NCI-H446 (cell line): ENCODE measurements at places on chromosomes 2 and 18.

DNA sequence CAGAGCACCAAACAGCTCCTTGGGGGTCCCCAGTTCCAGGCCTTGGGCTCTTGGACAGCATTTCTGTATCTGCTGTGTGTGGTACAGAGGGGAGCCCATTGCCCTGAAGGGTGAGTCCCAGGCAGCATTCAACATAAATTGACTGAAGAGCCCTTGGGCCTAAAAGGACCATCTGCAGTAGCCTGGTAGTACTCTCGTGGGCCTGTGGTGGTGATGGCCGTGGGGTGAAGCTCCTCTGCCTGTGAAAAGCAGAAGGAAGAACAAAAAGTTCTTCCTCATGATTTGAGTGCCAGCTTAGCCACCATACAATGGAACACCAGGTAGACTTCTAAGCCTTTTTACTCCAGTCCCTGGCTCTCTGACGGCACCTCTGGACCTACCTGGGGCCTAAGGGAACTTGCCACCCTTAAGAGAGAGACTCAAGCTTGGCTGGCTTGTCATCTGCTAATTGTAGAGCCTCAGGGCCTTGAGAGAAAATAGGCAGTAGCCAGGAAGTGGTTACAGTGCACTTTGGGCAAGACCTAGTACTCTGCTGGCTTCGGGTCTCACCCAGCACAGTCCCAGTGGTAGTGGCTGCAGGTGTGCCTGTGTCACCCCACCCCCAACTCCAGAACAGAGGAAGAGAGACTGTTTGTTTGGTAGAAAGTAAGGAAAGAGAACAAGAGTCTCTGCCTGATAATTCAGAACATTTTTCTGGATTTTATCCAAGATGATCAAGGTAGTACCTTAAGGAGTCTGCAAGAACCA, 84.6 kb upstream of the CERS6 start:
- no peak for DNase-seq

DNA sequence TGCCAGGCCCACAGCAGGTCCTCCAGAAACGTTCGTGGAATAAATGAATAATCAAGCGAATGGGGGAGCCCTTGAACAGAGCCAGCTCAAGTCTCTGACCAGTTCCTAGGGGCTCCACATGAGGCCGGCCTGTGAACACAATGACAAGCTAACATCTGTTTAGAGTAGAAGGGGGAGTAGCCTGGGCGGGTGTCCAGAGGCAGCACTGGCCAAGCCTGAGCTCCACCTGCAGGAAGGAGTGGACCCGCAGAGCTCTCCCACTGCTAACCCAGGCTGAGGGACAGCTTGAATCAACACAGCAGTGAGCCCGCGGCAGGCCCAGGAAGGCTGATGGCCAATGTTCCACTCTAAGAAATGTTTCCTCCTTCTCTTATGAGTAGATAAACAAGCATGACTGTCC, 234.8 kb upstream of the RAB6C start:
- DNase-seq = no peak

GRCh38 chr18:70368903-70369302, 80.1 kb downstream of the SOCS6 start:
- no peak for DNase-seq

DNA sequence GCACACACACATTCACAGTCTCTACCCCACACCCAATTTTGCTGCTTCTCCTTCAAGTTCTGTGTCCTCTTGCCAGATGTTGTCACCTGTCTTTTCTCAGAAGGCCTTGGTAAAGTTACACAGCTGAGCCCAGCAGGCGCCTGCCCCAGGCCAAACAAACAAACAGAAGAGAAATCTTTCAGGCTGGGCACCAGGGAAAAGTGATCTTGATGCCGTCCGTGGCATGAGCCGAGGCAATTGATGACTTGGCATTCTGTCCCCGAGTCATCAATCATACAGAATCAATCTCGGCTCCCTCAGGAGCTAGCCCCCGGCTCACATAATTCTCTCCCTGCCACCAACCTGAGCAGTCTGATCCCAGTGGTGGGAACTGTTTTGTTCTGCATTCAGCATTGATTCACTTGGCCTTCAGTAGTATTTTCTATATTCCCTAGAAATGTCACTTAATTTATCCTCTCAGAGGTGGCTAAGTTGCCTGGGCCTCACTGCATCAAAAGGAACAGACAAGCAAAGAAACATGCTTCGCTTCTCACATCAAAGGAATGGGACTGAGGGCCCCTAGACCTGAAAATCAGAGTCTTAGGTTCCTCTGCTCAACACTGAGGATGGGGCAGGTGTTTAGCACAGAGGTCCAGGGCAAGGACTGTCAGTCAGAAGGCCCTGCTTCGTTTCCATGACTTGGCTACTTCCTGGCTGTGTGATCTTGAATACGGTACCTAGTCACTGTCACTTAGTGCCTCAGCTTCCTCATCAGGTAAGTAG, 278.8 kb upstream of the CELF4 start:
- no peak for DNase-seq

DNA sequence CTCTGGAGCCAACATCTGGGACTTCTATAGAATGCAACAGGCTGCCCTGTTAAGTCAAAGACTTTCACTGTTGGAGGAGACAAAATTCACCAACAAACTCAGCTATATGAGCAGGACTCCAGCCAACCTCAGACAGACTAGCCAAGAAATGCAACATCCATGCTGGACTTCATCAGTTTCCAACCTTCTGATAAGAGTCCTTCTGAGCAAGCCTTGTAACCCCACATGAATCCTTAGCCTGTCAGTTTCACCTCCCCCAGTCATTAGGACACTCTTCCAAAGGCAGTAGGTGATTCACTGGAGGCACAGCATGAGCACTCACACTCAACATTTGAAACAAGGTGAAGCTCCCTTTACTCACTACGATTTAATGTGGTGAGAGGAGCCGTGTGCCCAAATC, 5.8 kb downstream of the TBC1D8 start:
- no peak for DNase-seq

DNA sequence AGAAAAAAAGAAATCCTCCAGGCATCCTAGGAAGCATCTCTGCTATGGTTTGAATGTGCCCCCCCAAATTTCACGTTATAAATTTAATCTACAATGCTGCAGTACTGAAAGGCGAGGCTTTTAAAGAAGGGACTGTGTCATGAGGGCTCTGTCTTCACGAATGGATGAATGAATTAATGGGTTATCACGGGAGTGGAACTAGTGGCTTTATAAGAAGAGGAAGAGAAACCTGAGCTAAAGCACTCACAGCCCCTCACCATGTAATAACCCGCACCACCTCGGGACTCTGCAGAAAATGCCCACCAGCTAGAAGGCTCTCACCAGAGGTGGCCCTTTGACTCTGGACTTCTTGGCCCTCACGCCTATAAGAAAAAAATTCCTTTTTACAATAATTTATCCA, 27.6 kb downstream of the RNU4ATAC start:
- no peak for DNase-seq

DNA sequence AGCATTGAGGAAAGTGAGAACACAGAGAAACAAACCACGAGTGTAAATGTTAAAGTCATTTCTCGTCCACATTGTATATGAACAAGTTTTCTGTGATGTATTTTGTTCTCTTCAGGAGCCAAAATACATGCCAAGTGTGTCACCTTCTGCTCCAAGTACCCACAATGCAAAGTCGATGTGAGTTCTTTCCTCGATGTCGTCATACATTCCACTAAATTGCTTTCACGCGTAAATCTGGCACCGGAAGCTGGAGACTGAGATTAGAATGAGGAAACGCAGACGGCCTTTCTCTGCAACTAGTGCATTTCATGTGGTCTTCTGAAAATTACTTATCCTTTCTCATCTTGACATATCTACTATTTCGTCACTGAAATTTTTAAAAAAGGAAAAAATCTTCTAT, 118.5 kb upstream of the SALL3 start:
- no peak for DNase-seq

DNA sequence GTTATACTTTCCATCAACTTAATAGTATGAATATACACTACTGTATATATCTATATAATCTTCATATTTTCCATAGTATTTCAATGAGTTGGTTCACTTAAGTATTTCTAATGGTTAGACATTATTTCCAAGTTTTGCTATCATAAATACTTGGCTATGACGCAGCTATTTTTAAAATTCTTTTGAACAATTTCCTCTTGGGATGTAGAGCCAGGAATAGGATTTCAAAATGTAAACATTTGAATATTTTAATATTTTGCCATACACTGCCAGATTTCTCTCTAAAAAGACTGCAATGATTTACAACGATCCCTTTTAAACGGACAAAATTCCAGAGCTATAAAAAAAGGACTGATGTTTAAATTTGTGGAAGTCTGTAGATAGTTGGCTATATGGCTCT, 95.6 kb downstream of the NUP35 start:
- DNase-seq = no peak

DNA sequence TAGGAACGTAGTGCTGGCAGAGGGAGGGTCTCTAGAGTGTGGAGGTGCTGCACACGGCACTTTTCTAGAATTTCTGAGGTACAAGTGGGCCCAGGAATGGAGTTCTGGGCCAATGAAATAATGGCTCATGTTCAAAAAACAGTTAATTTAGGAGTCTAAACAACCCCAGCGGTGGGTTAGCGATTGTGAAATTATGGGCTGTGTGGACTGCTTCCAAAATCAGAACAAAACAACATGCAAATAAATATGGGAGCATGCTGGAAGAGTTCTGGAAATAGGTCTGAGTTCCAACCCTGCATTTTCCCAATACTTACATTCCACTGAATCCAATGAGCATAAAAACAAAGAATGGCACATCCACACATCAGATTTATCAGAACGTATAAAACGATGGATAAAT, 317.6 kb downstream of the AFF3 start:
- DNase-seq = no peak

- DNase-seq = no peak
Measured at GRCh38 chr2:235639428-235639773, 145.6 kb downstream of the AGAP1 start.

DNA sequence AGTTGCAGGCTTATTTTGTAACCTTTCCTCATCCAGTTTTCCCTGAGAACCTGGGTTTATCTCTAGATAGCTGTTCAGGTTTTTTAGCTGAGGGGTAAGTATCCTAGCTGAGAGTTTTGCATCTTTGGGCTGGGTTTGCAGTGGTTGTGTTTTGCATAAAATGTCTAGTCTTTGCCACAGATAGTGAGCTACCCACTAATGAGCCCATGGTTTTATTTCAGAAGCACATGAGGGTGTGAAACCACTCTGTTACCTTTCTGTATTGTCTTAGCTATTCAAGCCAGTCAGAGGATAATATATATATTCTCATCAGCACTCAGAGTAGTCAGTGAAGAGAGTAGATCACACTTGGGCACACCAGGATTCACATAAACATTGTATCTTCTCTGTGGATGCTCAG, 24.6 kb upstream of the TXNDC2 start:
- DNase-seq = no peak

DNA sequence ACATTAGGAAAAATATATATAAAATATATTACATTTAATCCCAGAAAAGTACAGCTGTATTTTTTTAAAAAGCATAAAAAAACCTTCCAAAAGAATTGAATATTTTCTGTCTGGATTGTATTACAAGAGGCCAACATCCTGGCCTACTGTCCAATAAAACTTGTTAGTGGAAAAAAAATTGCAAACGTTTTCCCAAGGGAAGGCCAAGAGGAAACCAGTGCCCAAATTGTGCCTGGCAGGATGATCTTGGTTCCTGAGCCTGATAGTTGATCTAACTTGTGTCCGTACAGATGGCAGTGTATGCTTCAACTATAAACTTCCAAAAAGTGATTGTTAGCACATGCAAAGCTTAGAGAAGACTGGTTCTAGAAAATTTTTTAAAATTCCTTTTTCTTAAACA, 90.6 kb upstream of the LPIN2 start:
- DNase-seq = no peak

DNA sequence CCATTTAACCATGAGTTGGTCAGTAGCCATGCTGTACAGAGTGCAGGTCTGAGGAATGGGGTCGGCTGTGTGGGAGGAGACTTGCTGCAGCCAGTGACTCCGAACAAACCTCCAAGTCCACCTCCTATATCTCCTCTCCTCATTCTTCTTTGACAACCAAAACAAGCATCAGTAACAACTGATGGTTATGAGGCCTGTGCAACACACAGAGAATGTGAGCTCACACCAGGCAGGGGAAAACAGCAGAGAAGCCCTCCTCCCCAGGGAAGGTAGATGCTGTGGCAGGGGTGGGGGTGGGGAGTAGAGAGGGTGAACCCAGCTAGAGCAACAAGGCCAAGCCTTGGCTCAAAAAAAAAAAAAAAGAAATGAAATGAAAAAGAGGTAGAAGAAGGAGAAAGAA, 12.3 kb upstream of the CNGA3 start:
- DNase-seq = no peak

DNA sequence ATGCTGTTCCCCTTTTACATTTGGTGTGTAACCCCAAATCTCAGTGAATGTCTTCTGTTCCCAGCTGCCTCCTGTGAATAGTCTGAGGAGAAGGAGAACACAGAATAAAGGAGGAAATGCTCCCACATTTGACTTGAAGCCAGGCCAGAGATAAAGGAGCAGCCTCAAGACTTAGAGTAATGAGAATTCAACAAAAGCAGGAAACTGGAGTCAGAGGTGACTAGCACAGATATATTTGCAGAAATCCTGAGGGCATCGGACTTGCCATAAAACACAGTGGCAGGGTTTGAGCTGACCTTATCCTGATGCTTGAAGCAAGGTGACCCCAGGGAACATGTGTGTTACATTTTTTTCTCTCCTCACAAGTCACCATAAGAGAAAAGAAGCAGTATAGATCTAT, 291.4 kb upstream of the RND3 start:
- DNase-seq = no peak

GRCh38 chr2:50612306-50612705, 419.6 kb downstream of the NRXN1 start:
- DNase-seq = no peak

GRCh38 chr2:24926602-24927252, 6.7 kb upstream of the ADCY3 start:
- no peak for DNase-seq

DNA sequence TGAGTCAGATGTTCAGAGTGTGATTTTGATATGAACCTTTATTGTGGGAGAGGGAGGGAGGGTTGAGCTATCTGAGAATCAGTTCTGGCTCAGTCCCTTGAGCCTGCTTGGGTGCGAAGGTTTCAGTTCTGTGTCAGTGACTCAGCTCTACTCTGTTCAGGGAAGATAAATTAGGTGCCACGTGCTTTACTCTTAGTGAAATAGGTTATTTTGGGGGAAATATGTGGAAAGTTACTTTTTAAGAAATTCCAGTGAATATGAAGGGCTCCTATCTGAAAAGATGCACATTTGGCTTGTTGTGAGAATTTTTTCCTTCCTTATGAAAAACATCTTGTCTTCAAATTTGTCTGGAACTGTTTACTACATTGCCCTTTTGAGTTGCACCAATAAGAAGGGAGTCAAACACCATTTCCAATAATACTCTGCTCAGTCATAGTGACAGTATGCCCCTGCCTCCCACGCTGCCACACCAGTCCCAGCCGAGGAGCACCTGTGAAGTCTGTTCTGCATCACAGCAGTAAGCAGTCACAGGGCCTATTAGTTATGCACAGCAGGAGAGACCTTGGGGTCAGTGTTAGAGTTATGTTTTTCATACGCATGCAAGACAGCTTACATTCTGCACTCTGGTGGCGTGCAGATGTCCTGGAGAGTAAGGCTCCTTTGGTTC, 32.8 kb upstream of the DNAH7 start:
- DNase-seq = no peak

GRCh38 chr2:160970052-160970965, 189.9 kb upstream of the TANK start:
- no peak for DNase-seq
